ENCODE measurements at places on chromosomes 1 and 21.

DNA sequence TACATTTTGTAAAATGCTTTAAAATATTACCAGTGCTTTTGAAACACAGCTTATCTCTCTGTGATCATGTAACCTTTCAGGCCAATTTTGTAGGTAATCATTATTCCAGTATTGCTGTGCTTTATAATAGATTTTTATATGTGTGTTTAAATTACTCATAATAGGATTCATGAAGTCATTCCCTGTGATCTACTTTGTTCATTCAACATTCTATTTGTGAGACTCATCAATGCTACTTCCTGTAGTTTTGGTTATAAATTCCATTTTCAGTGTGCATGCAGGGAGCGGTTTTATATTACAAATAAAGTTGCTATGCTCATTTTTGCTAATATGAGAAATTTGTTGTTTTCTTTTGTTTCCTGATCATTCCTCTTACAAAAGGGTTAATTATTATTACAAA lies 4.1 kb upstream of the OR2M5 start:
- DNase-seq = no peak

DNA sequence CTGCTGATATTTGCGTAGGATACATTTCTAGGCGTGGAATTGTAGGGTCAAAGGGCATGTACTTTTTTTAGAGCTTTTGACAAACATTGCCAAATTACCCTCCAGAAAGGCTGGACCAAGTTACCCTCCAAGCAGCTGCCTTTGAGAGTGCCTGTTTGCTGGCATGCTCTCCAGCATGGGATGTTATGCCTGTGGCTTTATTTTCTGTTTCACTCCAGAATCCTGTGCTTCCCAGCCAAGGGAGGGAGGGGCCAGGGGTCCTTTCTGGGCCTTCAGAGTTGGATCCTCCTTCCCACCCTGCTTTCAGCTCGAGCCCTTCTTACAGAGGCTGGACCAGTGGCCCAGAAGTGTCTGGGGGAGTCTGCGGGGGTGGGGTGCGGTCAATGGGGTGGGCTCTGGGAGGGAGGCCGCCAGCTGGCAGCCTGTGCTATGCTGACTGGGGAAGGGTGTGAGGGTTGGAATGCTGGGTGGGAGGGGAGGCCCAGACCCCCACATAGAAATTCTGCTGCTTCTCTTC lies 81.2 kb downstream of the EPHB2 start:
- no peak for DNase-seq

DNA sequence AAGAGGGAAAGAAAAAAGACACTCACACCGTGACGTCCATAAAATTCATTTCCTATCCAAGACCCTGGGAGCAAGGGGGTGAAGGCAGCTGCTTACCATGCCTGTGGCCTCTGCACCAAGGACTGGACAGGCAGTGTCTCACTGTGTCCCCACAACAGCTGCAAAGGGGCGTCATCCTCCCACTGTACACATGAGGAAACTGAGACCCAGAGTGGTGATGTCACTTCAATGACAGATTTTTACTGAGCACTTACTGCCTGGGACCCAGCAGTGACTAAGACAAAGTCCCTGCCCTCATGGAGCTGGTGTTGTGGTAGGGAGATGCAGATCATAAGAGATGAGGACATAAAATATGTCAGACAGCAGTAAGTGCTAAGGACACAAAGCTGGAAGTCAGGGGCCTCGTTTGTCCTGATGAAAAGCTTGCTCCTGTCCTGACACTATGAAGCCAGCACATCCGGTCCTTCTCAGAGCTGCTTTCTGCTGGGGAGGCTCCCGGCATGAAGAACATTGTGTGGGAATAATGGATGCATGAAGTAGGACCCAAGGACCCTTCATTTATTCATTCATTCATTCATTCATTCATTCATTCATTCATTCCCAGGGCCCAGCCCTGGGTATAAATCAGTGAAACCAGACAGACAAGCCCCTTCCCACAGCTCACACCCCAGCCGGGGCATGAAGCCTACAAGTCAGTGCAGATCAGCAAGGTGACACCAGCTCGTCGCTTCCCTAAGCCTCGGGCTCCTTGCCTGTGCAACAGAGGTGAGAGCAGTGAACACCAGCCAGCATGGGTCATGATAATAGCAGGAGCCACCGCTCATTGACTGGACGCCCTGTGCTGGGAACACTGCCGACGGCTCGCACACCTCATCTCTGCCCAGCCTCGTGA lies 473.7 kb downstream of the MATN1 start:
- no peak for DNase-seq

- no peak for DNase-seq
Observed at GRCh38 chr1:241131636-241132194, 225.3 kb downstream of the RGS7 start.
